ENCODE measurements at places on chromosomes 12 and 14.

GRCh38 chr12:110137786-110138185 is 13.6 kb downstream of the IFT81 start:
- peak; percentile 98 for DNase-seq

GRCh38 chr14:23800811-23801210 is 152.8 kb upstream of the DHRS4 start:
- no peak for DNase-seq

DNA sequence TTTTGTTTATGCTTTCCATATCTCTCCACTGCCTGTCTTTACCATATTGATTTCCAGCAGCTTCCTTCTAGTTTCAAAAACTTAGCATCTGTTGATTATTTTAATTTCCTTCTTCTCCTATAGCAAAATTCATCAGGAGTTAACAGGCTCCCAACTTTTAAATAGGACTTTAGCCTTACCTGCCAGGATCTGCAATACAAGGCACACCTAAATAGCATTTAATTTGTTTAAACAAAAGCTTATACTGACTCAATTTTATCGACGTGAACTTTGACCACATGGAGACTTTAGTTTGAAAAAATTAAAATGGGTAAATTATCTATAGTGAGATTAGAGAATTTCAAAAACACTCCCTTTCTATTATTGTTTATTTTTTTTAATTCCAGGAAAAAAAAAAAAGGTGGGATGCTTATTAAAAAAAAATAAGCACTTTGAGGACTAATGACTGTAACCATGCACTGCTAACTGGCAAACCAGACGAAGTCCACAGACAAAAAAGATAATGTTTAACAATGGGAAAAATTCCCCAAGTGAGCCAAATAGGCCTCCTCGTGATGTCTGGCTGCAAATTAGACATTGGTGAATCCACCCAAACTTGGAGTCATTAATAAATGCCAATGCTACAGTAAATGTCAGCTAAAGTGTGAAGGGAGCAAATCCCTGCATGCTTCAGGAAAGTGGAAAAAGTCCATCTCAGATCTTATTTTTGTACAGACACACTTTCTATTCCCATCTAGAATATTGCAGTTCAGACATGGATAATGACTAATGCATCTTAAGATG is 40.7 kb downstream of the RMST start:
- no peak for DNase-seq

DNA sequence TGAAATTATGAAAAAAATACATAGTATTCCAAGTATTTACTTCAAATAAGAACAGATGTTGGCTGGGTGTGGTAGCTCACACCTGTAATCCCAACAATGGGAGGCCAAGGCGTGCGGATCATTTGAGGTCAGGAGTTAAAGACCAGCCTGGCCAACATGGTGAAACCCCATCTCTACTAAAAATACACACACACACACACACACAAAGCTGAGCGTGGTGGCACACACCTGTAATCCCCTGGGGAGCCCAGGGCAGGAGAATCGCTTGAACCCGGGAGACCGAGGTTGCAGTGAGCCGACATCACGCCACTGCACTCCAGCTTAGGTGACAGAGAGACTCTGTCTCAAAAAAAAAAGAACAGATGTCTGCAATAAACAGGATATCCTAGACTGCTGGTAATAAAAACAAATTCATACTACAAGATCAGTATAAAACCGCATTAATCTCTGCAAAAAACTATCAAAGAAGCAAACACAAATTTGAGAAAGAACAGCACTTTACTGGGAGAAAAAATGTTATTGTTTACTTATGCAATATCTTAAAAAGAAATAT is 23.8 kb downstream of the EEA1 start:
- DNase-seq, result no peak

DNA sequence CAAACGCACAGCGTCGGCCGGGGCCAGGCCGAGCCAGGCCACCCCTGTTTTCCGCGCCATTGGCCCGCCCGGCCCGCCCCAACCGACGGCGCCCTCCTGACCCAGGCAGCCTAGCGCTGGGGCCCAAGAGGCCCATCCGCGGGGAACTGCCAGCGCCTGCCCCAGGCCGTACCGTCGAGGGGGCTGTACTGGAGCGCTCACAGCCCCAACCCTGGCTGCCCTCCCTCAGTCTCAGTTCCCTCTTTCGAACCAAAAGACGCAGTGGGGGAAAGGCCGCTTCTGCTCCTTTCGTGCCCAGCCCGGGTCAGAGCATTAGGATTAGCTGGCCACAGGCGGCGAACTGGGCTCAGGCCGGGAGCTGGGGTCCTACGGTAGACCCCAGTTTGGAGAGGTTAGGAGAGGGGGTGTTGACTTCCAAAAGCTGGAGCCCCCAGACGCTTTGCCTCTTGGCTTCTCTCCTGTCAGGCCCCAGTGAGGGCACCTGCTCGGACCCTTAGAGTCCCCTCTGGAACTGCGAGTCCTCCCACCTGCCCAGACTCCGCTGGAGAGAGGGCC is 1.9 kb downstream of the NKX2-1 start:
- no peak for DNase-seq

DNA sequence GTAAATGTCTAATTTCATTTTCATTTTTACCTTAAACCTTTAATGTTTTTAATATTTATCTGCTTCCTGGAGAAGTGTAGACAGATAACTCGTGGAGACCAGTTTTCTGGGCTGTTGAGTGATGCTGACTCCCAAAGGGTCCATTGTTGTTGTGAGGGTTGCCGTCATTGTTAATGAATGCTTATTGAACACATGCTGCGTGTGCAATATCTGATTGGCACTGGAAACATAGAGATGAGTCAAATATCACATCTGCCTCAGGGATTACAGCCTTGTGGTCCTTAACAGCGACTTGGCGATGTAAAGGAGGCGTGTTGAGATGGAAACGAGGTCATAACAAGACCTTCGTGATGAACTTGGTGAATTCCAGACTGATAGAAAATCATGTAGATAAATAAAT is 85.9 kb downstream of the FBXW8 start:
- DNase-seq, result no peak

GRCh38 chr14:100165831-100166440 is 6.5 kb upstream of the DEGS2 start:
- no peak for DNase-seq

DNA sequence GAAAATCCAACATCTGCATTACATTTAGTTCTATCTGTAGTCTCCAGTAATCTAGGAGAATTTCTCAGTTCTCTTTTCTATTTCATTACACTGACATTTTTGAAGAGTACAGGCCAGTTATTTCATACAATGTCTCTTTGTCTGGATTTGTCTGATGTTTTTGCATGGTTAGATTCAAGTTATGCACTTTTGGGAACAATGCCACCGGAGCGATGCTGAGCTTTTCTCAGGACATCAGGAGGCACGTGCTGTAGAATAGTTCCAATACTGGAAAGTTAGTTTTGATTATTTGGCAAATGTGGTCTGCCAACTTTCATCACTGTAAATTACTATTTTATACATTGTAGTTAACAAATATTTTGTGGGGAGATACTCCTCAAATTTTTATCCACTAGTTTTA is 43.1 kb downstream of the ALDH1L2 start:
- DNase-seq, result no peak

DNA sequence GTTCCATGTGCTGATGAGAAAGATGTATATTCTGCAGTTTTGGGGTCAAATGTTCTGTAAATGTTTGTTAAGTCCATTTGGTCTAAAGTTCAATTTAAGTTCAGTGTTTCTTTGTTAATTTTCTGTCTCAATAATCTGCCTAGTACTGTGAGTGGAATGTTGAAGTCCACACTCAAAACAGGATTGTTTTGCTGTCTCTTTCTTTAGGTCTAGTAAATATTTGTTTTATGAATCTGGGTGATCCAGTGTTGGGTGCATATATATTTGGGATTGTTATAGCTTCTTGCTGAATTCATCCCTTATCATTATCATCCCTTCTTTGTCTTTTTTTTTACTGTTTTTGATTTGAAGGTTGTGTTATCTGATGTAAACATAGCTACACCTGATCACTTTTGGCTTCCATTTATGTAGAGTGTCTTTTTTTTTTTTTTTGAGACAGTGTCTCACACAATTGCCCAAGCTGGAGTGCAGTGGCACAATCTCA is 26.0 kb upstream of the PRPF39 start:
- no peak for DNase-seq

- no peak for DNase-seq
Observed at GRCh38 chr14:60945984-60946383, 34.9 kb downstream of the TRMT5 start.

GRCh38 chr14:93116676-93117200 is 1.0 kb upstream of the ITPK1 start:
- DNase-seq, result no peak

- DNase-seq, result no peak
Observed at GRCh38 chr12:23217667-23218066, 592.7 kb downstream of the ETNK1 start.

- DNase-seq, result peak; percentile 39
Observed at GRCh38 chr14:51780006-51780692, 80.3 kb upstream of the GNG2 start.

GRCh38 chr14:23640524-23641141 is 4.5 kb downstream of the DHRS2 start:
- peak; percentile 5 for DNase-seq

GRCh38 chr12:44774815-44775411 is 101.2 kb downstream of the NELL2 start:
- DNase-seq, result peak; percentile 2

DNA sequence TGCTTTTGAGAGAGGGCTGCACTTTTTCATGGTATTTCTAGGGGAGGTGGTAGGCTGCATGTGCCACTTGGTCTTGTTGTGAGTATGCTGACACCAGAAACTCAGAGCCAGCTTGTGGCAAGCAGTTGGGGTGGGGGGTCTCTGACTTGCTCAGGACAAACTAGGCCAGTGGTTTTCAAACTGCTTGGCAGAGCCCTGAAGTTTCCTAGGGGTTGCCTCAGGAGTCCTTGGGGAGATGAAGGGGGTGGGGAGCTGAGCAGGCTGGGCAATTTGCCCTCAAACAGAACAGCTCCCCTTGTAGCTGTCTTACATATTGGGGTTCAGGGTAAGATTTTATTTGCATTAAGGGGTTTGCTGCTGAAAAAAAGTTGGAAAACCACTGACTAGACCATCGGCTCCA is 3.9 kb downstream of the BCL2L2 start:
- no peak for DNase-seq

DNA sequence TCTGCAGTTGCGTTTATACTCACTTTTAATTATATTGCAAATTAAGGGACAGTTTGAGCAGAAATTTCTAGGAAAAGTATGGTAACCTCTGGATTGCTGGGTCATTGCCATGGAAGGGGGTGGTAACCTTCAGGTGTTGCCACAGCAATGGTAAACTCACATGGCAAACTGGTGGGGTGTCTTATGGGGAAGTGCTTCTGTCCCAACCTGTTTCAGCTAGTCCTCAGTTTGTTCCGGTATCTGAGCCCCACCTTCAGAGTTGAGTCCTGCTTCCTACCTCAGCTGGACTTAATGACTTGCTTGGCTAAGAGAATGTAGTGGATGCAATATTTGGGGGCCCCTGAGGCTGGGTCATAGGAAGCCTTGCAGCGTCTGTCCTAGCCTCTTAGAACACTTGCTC is 7.3 kb upstream of the CLMN start:
- no peak for DNase-seq

- DNase-seq, result no peak
Observed at GRCh38 chr12:113936460-113936859, 29.7 kb downstream of the RBM19 start.

- DNase-seq, result no peak
Observed at GRCh38 chr12:94193168-94193567, 44.8 kb downstream of the PLXNC1 start.

GRCh38 chr12:51970904-51971646 is 19.6 kb downstream of the ACVR1B start:
- peak; percentile 69 for DNase-seq

GRCh38 chr14:57930241-57930975 is 64.5 kb upstream of the SLC35F4 start:
- DNase-seq, result no peak

- peak; percentile 71 for DNase-seq
Observed at GRCh38 chr12:52181746-52182145, 10.1 kb downstream of the KRT80 start.

DNA sequence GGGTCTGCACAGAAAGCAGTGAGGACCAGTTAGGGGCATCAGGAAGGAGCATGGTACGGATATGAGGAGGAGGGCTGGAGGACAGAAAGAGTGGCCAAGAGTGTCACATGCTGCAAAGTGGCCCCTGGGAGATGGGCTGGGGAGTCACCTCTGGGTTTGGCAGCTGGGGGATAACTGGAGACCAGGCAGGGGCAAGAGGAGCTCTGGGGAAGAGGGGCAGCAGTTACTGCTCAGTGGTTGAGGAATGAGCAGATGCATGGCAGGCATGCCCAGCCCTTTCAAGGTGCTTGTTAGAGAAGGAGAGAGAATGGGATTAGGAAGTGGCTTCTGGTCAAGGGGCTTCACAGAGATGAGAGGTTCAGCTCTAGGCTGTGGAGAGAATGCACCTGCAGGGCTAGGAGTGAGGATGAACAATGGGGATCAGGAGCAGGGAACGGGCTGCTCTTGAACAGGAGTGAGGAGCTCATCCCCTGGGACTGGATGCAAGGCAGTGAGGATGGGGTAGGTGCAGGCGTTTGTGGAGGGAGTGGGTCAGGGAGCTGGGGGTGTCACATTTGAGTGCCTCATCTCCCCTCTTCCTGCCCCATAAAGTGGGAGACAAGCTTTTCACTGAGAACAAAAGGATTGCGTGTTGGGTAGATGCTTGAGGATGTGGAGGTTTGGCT is 127.5 kb downstream of the PAPOLA start:
- DNase-seq, result no peak

- no peak for DNase-seq
Observed at GRCh38 chr12:38890102-38890855, 15.1 kb downstream of the CPNE8 start.

DNA sequence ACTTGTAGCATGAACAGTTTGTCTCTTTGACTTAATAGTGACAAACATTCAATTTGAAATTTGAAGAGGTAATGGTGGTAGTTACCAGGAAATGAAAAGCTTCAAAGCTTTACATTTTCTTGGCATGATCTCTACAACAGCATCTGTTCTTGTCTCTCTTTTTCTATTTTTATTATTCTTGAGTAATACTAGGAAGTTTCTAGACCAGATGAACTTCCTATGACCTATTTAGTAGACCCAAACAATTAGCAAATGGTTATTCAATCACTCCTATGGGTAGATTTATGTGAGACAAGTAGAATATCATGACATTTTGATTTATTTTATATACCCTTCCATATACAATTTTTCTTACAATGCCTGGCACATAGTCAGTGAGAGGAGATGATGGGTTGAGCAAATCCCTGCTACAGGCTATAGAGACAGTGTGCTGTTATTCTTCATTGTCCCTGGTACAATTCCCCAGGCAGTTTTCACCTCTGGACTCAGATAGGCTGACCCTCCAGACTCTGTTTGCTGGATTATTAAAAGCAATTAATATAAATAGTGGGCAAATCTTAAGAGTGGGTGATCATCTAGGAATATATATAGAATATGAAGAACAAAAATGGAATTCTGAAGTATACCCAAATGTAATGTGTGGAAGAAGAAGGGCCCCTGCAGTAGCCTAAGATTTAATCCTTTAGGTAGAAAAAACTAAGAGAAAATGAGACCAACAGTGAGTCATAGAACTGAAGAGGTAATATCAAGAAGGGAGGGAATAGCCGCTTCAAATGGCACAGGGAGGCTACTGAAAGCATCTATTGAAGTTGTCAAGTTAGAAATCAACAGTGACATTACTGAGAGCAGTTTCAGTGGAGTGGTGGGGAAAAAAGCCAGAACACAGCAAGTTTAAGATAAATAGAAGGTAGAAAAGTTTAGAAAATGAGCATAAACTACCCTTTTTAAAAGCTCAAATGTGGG is 512.0 kb downstream of the FOXG1 start:
- DNase-seq, result no peak

GRCh38 chr14:23828616-23829015 is 125.0 kb upstream of the DHRS4 start:
- no peak for DNase-seq

GRCh38 chr12:67925077-67925476 is 64.2 kb upstream of the IFNG-AS1 start:
- DNase-seq, result peak; percentile 7

Data from amniotic epithelial cell (primary cell).